ENCODE measurements at places on chromosomes 3 and 15. TPM values are rescaled to one million over a fixed set of nuclear protein-coding genes. Genes with fewer than 3 reads are reported as not detected.

Gene CA12
- 3.0 TPM for total RNA-seq

GRCh38 chr3:9071936-9072666 is 108.8 kb upstream of the RAD18 start:
- DNase-seq: no peak
- H3K27ac ChIP-seq: no peak overlapping the region
- H3K27me3 ChIP-seq: no peaks in the 10 kb centered on the region
- H3K4me3 ChIP-seq: no peak overlapping the region
- H3K36me3 ChIP-seq: no peaks in the 10 kb centered on the region

Gene LMAN1L
- 229 TPM for total RNA-seq

DNA sequence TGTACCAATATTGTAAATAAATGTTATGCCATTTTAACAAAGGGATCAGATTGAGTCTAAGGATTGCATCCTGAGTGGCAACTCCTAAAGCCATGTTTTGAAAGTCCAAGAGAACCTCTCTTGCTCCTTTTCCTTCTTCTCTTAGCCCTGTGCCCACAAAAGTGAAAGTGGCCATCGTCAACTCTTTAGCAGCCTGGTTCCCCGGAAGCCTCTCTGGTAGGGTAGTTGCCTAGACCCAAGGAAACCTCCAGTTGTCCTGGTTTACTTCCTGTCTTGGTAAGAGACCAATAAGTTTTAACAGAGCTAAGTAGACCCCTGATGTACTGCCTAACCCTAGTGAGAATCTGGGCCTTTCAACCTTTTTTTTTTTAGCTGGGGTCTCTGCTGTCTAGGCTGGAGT is 10.2 kb upstream of the ITPKA start:
- H3K4me3 ChIP-seq: no peak overlapping the region
- no peaks in the 10 kb centered on the region for H3K36me3 ChIP-seq
- no peak for DNase-seq
- H3K4me1 ChIP-seq: no peaks in the 10 kb centered on the region
- no peak overlapping the region for H3K27ac ChIP-seq
- no peaks in the 10 kb centered on the region for H3K27me3 ChIP-seq

- no peak overlapping the region for H3K27ac ChIP-seq
- H3K36me3 ChIP-seq: no peaks in the 10 kb centered on the region
- H3K4me3 ChIP-seq: no peak overlapping the region
- no peak for DNase-seq
- H3K27me3 ChIP-seq: no peaks in the 10 kb centered on the region
Observed at GRCh38 chr3:41986561-41986960, 24.7 kb upstream of the ULK4 start.

DNA sequence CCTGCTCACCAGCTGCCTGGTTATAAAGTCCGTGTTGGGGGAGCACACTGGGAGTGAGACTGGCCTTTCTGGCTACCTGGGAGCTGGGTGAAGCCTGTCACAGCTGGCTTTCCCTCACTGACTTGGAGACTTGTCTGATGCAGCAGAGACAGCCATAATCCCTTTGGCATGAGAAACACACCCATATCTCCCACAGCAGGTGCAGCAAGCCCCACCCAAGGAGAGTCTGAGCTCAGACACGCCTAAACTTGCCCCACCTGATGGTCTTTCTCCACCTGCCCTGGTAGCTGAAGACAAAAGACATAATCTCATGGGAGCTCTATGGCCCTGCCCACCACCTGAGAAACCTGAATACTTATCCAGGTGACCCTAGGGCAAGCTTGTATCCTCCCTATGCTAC is 54.8 kb downstream of the NMD3 start:
- no peak for DNase-seq
- H3K27ac ChIP-seq: no peak overlapping the region
- H3K27me3 ChIP-seq: no peaks in the 10 kb centered on the region

GRCh38 chr3:65030847-65031463 is 343.2 kb upstream of the ADAMTS9 start:
- H3K27ac ChIP-seq: no peak overlapping the region
- H3K4me1 ChIP-seq: no peaks in the 10 kb centered on the region
- no peaks in the 10 kb centered on the region for H3K27me3 ChIP-seq
- no peak for DNase-seq

GRCh38 chr3:13878281-13879101 is 1.4 kb downstream of the WNT7A start:
- H3K27me3 ChIP-seq: no peaks in the 10 kb centered on the region
- no peak for DNase-seq
- H3K4me3 ChIP-seq: peak overlapping the region; percentile 29
- no peak overlapping the region for H3K27ac ChIP-seq
- H3K36me3 ChIP-seq: no peaks in the 10 kb centered on the region

Gene MORC1
- total RNA-seq: not detected

DNA sequence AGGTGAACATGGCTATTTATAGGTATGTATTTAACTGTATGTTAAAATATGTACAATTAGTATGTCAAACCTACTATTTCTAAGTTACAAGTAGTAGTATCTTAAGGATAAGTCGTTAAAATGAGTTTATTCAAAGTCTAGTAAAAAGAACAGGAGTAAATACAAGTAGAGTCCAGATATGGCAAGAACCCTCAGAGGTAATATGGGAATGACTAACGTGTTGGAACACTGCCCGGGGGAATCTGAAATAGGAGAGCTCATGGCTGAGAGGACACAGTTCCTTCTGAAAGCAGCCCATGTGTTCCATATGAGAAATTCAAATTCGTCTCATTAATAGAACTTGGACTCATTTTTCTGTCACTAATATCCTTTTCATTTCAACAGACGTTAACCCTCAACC is 158.8 kb downstream of the CLSTN2 start:
- H3K27me3 ChIP-seq: no peaks in the 10 kb centered on the region
- no peaks in the 10 kb centered on the region for H3K36me3 ChIP-seq
- H3K4me3 ChIP-seq: no peak overlapping the region

DNA sequence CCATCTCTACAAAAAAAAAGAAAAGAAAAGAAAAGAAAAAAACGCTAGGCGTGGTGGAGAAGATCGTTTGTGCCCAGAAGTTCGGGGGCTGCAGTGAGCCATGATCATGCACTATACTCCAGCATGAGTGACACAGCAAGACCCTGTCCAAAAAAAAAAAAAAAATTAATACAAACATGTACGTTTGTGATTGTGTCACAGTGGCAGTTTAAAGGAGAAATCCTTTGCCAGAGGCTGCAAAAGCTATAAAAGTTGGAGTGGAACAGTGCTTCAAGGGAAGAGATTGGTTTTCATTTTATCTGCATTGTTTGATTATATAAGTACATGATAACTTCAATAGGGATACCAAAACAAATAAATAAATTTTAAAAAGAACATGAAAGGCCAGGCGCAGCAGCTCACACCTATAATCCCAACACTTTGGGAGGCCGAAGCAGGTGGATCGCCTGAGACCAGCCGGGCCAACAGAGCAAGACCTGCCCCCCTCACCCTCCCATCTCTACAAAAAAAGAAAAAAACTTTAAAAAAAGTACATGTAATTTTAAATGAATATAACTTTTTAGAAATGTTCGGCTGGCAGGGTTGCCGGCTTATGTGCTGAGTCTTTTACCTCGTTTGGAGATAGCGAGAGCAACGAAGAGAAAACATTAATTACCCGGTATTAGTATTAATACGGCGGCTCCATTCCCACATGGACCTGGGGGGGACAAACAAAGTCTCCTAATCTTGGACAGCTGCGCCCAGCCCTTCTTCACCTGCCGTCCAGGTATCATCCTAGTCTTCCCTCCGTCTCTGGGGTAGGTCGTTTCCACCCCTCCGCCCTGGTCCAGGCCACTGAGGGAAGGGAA is 573 bp upstream of the DIS3L start:
- H3K36me3 ChIP-seq: no peaks in the 10 kb centered on the region
- H3K4me3 ChIP-seq: peak overlapping the region; percentile 63
- DNase-seq: no peak
- H3K4me1 ChIP-seq: no peaks in the 10 kb centered on the region
- H3K27ac ChIP-seq: peak overlapping the region; percentile 86
- no peaks in the 10 kb centered on the region for H3K27me3 ChIP-seq

DNA sequence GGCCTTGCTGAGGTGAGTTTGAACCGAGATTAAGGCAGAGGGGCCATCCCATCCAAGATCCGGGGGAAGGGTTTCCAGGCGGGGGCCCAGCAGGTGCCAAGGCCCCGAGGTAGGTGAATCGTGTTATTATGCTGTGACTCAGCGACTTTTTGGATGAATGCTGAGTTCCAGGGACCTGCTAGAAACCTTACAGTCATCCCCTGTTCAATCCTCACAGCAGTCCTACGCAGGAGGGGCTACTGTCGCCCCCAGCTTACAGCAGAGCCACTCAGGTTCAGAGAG is 40.9 kb downstream of the DNAJB8 start:
- peaks cover 24% of the 10 kb centered on the region for H3K4me1 ChIP-seq
- no peak for DNase-seq
- H3K27me3 ChIP-seq: no peaks in the 10 kb centered on the region
- H3K36me3 ChIP-seq: no peaks in the 10 kb centered on the region
- H3K4me3 ChIP-seq: no peak overlapping the region

DNA sequence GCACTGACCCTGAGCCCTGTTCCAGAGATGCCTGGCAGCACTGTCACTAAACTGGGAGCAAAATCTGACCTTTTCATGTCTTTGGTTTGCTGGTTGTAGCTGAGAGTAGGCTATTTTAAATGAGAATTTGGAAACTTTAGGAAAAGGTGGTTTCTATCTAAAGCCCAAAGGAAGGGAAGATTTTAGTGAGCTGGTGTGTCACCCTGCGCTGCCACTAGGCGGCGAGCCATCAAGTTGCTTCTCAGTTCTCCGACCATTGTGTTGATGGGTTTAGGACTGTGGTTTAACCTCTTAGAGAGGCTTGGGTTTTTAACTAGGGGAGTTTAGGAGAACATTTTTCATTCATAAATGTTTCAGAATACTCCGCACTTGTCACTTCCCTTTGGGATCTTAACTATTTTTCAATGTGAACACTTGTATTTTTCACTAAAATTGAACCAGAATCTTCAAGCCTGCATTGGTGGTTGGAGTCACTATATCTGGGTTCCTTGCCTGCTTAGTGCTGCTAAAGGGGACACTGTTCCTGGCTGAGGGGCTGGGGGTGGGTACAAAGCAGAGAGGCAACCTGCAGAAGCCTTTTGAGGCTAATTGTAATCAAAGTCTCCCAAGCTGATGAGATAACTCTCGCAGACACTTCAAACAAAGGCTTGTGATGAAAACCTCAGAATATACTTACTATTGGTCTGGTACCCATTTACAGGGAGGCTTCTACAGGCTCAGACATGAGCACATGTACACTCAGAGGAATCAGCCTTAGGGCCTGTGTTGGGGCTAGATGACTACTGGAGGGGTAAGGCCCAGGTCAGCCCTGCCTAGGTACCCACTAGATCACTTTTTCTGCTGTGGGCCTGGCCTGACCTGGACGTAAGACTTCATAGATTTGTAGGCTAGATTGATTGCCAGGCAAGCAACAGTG is 16.8 kb downstream of the EXOSC7 start:
- H3K27ac ChIP-seq: no peak overlapping the region
- no peaks in the 10 kb centered on the region for H3K4me1 ChIP-seq
- H3K4me3 ChIP-seq: no peak overlapping the region
- no peaks in the 10 kb centered on the region for H3K27me3 ChIP-seq
- no peak for DNase-seq
- H3K36me3 ChIP-seq: no peaks in the 10 kb centered on the region

DNA sequence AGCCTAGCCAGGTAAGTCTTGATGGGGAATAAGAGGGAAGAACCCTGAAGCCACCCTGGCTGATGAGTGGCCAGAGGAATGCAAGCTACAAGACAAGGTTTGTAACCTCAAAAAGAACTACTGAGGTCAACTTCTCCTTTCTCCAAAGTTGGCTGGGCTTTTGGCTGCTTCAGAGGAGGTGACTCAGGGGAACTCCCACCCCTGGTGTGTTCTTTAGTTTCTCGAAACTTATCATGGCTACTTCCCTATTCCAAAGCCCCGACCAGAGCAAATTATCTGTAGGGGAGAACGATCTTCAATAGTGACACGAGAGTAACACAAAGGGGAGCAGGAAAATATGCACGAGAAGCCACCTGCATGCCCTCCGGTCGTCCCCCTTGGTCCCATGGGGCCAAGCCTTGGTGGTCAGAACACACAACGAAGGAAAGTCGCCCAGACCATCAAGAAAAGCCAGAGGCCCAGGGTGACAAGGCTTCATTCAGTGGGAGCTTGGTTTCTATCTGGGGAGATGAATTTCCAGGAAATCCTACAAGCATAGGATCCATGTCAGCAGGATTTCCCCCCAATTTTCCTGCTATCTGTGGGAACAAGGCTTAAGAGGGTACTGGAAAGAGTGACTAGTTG is 6.5 kb upstream of the BCL2A1 start:
- no peak for DNase-seq
- no peaks in the 10 kb centered on the region for H3K27me3 ChIP-seq
- H3K27ac ChIP-seq: no peak overlapping the region

All from prostate gland (tissue), 2 donors.